Stimulated activated CD8-positive, alpha-beta memory T cell treated with anti-CD3 and anti-CD28 coated beads, Interleukin-15, amount 100 ng/mL, for 4 hours (primary cell): ENCODE measurements at places on chromosomes 6 and 20.

DNA sequence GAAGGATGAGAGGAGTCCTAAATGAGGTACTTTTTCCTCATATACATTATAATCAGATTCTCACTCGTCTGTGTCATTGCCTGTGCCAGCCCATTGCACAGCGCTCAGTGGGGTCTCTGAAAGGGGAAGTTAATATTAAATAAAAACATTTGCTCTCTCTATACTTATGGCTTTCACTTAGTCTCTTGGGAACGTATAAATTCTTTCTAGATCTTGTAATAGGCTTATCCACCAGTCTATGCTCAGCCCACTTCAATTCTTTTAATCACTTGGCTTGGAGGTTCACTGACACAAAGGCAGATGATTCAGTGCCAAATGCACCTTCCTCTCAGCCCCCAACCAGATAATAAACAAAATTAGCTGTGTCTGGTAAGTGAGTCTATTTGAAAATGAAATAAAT, 164.3 kb upstream of the OGFRL1 start:
- DNase-seq = no peak

DNA sequence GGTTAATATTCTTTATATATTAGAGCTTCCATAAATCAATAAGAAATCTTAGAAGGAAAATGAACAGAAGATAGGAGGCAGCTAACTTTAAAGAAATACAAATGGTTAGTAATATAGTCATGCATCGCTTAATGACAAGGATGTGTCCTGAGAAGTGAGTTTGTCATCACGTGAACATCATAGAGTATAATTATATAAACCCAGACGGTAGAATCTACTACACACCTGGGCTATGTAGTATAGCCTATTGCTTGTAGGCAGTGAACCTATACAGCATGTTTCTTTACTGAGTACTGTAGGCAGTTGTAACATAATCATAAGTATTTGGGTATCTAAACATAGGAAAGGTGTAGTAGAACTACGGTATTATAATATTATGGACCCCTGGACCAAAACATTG, 14.3 kb downstream of the TBPL1 start:
- DNase-seq = no peak

GRCh38 chr6:43074847-43075669, 1.1 kb upstream of the PTK7 start:
- no peak for DNase-seq

GRCh38 chr20:57737349-57737748, 27.5 kb upstream of the PMEPA1 start:
- no peak for DNase-seq

- DNase-seq = no peak
Observed at GRCh38 chr6:119463081-119463626, 113.6 kb upstream of the MAN1A1 start.

- no peak for DNase-seq
Observed at GRCh38 chr6:47634210-47635047, 64.0 kb upstream of the ADGRF4 start.

- no peak for DNase-seq
Observed at GRCh38 chr6:110705543-110705942, 109.7 kb downstream of the CDK19 start.

GRCh38 chr6:191487-192312, 100.6 kb upstream of the DUSP22 start:
- DNase-seq = no peak

DNA sequence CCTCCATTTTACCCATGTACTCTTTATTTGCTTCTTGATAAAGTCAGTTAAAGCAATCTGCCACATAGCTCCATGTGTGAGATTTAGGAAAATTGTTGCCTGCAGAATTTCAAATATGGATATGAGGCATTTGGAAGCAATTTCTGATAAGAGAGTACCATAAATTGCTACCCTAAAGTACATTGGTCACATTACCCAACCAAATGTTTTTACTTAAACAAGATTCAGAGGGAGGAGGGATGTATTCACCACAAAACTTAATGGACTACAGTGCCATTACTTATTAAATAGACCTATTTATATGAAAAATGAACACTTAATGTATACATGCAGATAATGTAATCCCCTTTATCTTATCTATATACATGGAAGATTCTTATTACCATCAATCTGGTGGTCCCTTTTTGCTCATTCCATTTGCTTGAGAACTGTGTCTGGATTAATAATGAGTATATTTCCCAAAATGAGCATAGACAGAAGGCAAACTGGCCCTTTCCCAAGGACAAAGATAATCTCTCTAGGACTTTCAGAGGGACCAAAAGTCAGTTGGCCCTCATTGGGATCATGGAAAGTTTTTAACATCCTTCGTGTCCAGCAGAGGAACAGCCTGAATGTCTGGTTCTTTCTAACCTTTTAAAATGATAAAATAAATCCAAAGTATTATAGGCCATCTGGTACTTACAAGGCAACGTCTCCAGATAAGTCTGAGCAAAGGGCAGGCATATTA, 526.4 kb downstream of the CBLN4 start:
- DNase-seq = no peak

- DNase-seq = no peak
Observed at GRCh38 chr6:109456710-109457561, 1.4 kb upstream of the MICAL1 start.

DNA sequence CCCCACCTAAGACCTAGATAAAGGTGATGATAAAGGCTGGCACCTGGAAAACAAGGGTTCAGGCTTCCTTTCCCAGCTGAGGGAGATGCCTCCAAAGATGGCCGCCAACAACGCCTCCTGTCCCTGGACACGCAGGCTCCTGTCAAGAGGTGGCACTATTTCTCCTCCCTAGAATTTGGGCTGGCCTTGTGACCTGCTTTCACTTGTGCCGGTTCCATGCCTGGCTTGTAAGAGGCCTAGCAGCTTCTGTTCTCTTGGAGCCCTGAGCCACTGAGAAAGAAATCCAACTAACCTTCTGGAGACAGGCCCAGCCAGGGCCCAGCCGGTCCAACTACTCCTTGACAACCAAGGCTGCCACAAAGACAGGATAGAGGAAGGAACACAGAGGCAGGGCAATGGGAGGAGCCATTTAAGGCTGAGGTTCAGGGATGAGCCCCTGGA, 60.2 kb upstream of the RALY start:
- no peak for DNase-seq

DNA sequence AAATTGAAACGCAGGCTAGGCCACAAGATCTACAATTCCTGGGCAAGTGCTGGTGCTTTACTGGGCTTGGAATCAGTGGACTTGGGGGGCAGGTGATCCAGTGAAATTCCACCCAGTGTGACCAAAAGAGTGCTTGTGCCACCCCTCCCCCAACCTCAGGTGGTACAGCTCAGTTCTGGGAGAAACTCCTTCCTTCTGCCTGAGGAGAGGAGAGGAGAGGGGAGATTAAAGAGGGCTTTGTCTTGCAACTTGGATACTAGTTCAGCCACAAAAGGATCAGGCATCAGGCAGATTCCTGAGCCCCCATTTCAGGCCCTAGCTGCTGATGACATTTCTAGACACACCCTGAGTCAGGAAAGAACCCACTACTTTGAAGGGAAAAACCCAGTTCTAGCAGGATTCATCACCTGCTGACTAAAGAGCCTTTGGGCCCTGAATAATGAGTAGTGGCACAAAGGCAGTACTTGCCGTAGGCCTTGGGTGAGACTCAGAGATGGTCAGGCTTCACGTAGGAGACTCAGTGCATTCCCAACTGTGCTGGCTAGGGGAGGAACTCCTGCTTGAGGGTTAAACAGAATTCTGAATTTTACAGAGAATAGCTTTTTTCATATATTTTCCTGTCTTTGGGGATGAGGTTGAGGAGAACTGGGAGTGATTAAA, 446.7 kb downstream of the BMP2 start:
- DNase-seq = no peak

- no peak for DNase-seq
Observed at GRCh38 chr6:118187568-118188164, 280.6 kb downstream of the SLC35F1 start.

- DNase-seq = no peak
Observed at GRCh38 chr6:55528624-55529023, 50.4 kb downstream of the HMGCLL1 start.

DNA sequence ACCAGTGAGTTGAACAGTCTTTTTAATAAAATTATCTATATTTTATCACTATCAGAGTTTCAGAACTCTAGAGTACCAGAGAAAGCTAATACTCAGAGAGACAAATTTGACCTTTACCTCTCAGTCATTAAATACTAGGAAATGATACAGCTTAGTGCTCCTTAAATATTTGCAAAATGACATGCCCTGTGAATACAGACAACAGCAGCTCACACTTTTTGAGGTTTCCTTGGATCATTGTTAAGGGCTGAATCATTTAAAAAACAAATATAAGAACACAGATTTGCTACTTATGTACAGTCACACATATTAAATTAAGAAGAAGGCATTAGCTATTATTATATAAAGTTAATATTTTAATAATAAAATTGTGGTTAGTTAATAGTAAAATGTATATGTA, 1158.7 kb upstream of the EYS start:
- DNase-seq = no peak

- no peak for DNase-seq
Observed at GRCh38 chr6:157216570-157216969, 106.7 kb downstream of the TMEM242 start.

GRCh38 chr6:124796464-124796970, 165.7 kb upstream of the RNF217 start:
- no peak for DNase-seq

GRCh38 chr6:81693266-81693665, 59.2 kb downstream of the TENT5A start:
- DNase-seq = no peak

GRCh38 chr6:16674801-16675392, 86.4 kb downstream of the ATXN1 start:
- DNase-seq = no peak

DNA sequence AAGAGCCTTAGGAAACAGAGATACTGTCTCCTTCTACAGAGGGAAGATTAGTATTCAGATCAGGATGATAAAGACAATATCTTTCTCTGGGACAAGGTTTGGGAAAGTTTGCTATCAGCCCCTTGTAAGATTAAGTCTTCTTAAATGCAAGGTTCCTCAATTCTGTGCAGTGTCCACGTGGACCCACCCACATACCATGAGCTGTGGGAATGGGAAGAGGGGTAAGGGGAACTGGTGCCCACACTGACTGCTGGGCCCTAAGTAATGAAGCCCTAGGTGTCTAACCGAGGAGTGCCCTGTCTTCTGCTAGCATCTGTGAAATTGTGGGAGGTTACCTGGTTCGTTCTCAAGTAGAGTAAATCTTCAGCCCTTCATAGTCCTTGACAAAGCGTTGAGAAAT, 5.8 kb upstream of the SSTR4 start:
- no peak for DNase-seq

GRCh38 chr6:25956226-25956625, 6.4 kb upstream of the TRIM38 start:
- no peak for DNase-seq

DNA sequence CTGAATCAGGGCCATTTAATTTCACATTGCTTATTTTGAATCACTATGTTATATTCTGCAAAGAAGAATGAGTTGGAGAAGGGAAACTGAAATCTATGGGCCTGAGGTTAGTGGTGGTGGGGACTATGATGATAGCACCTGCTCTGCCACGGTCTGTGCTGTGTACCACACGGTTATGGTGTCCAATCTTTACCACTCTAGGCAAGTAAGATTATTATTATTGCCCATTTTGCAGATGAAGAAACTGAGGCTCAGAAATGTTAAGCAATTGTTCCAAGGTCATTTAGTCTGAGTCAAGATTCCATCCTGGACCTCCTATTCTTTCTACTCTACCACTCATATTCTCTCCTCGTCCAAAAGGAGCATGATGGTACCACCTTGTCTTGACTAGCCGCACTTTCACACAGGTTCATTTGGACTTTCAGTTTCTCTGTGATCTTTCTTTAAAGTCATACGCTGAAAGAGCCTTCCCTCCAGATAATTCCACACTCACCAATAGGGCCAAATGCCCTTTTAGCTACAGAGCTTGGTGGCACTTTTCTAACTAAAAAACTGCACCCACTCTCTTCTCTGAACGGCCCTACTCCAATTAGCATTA, 56.2 kb downstream of the GFOD1 start:
- DNase-seq = no peak

DNA sequence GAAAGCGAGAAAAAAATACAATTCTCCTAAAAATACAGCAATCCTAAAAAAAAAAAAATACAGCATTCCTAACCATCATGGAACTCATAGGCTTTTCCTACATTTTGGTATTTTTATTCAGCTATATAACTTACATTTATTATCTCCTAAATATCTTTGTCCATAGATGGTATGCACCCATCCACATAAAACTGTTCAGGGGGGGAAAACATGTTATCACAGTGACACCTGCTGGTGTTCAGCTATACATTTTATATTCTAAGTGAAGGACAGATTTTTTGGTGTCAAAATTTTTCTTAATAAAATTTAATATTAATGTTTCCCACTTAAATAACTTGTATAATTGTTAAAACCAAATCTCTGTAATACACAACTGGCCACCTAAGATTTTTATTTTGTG, 58.0 kb downstream of the BLOC1S5 start:
- DNase-seq = no peak

DNA sequence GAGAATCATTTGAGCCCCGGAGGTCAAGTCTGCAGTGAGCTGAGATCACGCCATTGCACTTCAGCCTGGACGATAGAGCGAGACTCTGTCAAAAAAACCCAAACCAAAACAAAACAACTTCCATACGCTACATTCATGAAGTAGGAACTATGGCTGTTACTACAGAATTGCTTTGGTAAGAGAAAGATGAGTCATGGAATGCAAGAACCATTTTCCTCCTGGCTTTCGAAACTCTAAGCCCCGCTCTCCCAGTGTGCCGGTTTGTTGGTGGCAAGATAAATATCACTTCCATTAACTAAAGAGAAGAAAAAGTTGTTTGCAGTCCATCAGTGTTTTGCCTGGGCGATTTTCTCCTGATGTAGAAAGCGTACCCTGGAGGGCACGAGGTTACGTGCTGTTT, 61.3 kb downstream of the ZDHHC14 start:
- no peak for DNase-seq

DNA sequence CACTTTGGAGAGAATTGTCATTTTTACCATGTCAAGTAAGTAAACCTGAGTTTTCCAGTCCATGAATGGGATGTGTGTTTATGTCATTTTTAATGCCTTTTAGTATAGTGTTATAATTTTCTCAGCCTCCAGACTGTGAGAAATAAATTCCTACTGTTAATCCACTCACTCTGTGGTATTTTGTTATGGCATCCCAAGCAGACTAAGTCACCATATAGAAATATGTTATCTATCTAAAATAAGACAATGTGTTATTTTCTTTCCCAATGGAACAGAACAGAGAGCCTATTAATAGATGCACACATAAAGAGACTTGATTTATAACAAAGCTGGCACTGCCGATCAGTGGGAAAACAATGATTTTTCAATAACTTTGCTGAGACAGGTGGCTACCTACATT, 70.2 kb upstream of the SLC4A11 start:
- no peak for DNase-seq

DNA sequence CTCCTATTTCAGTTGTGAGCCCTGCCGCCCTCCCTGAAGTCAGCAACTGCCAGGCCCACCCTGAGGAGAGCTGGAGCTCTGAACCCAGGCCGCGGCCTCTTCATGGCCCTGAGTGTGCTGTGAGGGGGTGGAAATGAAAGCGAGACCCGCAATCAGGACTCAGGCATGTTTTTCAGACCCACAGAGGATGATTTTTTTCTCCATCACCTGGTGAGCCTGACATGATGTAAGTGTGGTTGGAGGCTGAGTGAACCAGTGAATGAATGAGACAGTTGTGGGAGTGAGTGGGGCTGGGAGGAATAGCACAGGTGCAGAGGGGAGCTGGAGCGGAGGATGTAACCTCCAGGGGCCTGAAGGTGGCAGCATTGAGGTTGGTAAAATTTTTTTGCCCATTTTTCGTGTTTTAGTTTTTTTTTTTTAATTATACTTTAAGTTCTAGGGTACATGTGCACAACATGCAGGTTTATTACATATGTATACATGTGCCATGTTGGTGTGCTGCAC, 18.3 kb downstream of the RAET1L start:
- DNase-seq = no peak
